ENCODE measurements at places on chromosomes 4 and X. TPM values are rescaled to one million over a fixed set of nuclear protein-coding genes. Genes with fewer than 3 reads are reported as not detected.

The ABCG2 gene
- total RNA-seq: under 0.01 TPM

The UCHL1 gene
- 464 TPM for total RNA-seq

The BMX gene
- total RNA-seq: 2.9 TPM

The F8A1 gene
- 1.9 TPM for total RNA-seq

The JADE3 gene
- 1.5 TPM for total RNA-seq

The TECRL gene
- not detected for total RNA-seq

The FGFR3 gene
- 1.8 TPM for total RNA-seq

The CFAP299 gene
- not detected for total RNA-seq

The ZNF827 gene
- 7.5 TPM for total RNA-seq

The NPY2R gene
- total RNA-seq: 3.9 TPM

The TRIM60 gene
- not detected for total RNA-seq

The RPL34 gene
- 946 TPM for total RNA-seq

The CLTRN gene
- not detected for total RNA-seq

The SFRP2 gene
- not detected for total RNA-seq

The CACNA1F gene
- total RNA-seq: not detected

The AKAP14 gene
- total RNA-seq: not detected

The NXF2 gene
- total RNA-seq: not detected

The FRMD7 gene
- not detected for total RNA-seq

The TMPRSS11B gene
- total RNA-seq: not detected

The SPATA4 gene
- total RNA-seq: not detected

The RPS6KA6 gene
- 0.49 TPM for total RNA-seq

The SSX4B gene
- total RNA-seq: not detected

The PABPC4L gene
- total RNA-seq: 0.72 TPM

The PPP1R2C gene
- total RNA-seq: not detected

The VSIG1 gene
- total RNA-seq: 0.16 TPM

The DCAF8L2 gene
- not detected for total RNA-seq

The PAK3 gene
- 0.32 TPM for total RNA-seq

The CXorf65 gene
- not detected for total RNA-seq

The GNRHR gene
- total RNA-seq: not detected

The UGT8 gene
- not detected for total RNA-seq

All from cardiac atrium fibroblast (primary cell).